ENCODE measurements at places on chromosomes 12 and 14.
A peak's percentile ranks its signal among the peaks of the same experiment; 100 is the strongest.

GRCh38 chr12:115752913-115753726 lies 524.4 kb downstream of the MED13L start:
- peak; percentile 33 for DNase-seq

GRCh38 chr12:31906557-31907301 lies 52.5 kb upstream of the RESF1 start:
- no peak for DNase-seq

DNA sequence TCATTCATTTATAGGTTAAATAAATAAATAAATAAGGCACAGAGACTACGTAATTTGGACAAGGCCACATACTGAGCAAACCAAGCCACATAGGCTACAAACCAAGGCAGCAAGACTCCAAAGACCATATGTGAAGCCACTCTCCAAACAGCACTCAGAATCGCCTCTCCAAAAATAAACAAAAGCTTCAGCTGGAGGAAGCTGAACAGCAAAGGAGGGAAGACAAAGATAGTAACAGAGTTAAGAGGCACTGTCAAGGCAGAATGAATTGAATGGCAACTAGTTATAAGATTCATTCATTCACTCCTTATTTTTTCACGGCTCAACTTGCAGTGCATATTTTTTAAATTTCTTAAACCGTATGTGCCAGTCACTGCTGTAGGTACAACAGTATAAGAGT lies 200.5 kb upstream of the GRIP1 start:
- DNase-seq, result no peak

- DNase-seq, result no peak
Observed at GRCh38 chr14:57405562-57405961, 15.2 kb downstream of the NAA30 start.

DNA sequence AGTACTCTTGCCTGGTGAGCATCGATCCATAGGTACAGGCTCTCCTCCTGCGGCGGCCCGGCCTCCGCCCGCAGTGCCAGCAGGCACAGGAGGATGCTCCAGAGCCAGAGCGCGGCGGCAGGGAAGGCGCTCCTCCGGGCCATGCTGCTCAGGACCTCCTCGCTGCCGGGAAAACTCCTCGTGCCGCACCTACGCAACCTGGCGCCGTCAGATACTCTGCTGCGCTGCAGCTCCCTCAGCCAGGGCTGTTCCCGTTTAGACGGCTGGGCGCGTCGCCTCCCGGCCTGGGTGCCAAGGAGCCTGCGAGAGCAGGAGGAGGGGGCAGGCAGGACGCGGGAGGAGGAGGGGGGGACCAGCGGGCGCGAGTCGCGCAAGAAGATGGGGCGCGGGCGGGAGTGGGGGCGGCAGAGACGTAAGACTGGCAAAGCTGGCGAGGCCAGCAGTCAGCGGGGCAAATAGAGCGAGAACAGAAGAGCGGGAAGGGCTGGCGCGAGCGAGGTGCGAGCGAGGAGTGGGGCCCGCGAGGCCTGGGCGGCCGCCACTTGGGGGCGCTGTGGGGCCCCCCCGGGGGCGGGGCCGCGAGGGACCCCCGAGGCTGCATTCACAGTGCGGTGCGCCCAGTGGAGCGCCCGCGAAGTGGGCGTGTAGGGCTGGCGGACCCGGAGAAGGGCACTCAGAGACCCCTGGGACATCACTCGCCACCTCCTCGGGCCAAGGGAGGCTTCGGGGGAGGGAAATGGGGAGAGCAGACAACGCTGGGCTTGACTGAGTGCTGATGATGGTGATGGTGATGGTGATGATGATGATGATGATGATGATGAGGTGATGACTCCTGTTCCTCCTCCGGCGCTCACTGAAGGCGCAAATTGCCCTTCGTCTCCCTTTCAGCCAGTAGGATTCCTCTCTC lies at the start of gene WIF1:
Gene WIF1 (minus strand): TSS at position 257 of the 907 bp plus-strand sequence. CDS start 114 bp downstream, at position 143.
- DNase-seq, result no peak

Data from NCI-H1694 (cell line).